ENCODE measurements at places on chromosomes 6 and 20. TPM values are rescaled to one million over a fixed set of nuclear protein-coding genes. Genes with fewer than 3 reads are reported as not detected.

Gene MCCD1
- total RNA-seq, result not detected

- no peak overlapping the region for H3K4me3 ChIP-seq
- H3K36me3 ChIP-seq, result no peaks in the 10 kb centered on the region
- no peak overlapping the region for H3K27ac ChIP-seq
- no peak for DNase-seq
- no peaks in the 10 kb centered on the region for H3K27me3 ChIP-seq
These were observed 1830.0 kb upstream of the DEFB115 start for GRCh38 chr20:29427201-29428060.

- H3K36me3 ChIP-seq, result no peaks in the 10 kb centered on the region
- H3K27ac ChIP-seq, result no peak overlapping the region
- no peaks in the 10 kb centered on the region for H3K4me1 ChIP-seq
- no peak overlapping the region for H3K4me3 ChIP-seq
- H3K27me3 ChIP-seq, result no peaks in the 10 kb centered on the region
These were observed 2.4 kb upstream of the TENT5A start for GRCh38 chr6:81754906-81755305.

DNA sequence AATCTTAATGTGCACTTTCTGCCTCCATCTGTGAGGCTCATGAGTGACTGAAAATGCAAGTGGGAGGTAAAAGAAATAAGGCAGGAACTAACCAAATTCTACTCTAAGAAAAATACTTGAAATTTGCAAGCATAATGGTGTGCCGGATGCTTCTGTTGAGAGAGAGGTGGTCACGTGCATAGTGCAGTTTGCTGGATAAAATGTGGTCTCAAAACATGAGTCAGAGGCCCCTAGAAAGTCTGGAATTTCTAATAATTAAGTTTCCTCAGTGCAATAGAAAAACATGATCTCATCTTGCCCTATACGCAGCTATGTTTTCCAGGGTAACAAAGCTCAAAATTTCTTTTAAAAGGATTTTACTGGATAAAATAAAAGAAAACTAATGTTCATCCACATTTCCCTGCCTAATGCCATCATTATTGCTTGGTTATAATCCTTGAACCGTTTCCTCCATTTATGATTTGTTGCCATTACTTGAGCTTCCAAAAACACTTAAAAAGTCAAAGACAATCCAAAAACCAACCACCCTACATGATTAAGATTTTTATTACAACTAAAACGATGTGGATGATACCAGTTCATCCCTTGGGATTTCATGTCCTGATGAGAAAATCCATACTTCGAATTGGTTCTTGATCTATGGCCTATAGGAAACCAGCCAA is 351.7 kb upstream of the ARID1B start:
- H3K36me3 ChIP-seq, result no peaks in the 10 kb centered on the region
- H3K4me1 ChIP-seq, result no peaks in the 10 kb centered on the region
- H3K4me3 ChIP-seq, result no peak overlapping the region
- DNase-seq, result no peak

GRCh38 chr6:5746053-5746758 is 260.5 kb downstream of the NRN1 start:
- no peak for DNase-seq
- H3K27ac ChIP-seq, result no peak overlapping the region
- no peaks in the 10 kb centered on the region for H3K4me1 ChIP-seq
- no peaks in the 10 kb centered on the region for H3K36me3 ChIP-seq
- no peak overlapping the region for H3K4me3 ChIP-seq

DNA sequence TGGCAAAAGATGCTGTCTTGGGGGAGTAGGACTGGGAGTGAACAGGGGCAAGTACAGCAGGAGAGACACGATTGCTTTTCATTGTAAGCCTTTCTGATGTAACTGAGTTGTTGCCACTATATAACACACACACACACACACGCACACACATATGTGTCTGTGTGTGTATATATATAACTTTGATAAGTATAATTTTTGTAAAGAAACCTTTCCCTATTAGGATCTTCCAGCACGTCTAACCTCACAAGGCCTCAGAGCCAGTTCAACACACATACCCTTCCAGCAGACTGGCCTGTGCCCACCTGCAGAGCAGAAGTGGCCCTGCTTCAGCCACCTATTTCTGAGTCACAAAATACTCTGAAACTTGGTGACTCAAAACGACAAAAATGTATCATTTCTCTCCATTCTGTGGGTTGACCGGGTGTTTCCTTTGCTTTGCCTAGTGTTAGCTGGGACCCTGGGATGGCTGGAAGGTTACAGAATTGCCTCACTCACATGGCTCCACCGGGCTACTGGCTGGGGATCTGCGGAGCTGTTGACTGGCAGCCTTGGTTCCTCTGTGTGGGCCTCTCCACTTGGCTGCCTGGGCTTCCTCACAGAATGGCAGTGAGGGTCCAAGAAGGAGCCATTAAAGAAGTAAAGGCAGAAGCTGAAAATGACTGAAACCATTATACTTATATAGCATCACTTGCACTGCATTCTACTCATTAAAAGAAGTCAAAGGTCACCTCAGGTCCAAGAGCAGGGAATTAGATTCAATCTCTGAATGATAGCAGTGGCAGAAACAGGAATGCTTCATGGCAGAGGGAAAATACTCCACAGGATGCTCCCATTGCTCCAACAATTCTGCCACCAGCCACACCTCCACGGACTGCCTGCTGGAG is 126.4 kb downstream of the BANF2 start:
- no peaks in the 10 kb centered on the region for H3K27me3 ChIP-seq
- H3K36me3 ChIP-seq, result no peaks in the 10 kb centered on the region
- no peak overlapping the region for H3K27ac ChIP-seq

Gene RAB32
- total RNA-seq, result 55.1 TPM

DNA sequence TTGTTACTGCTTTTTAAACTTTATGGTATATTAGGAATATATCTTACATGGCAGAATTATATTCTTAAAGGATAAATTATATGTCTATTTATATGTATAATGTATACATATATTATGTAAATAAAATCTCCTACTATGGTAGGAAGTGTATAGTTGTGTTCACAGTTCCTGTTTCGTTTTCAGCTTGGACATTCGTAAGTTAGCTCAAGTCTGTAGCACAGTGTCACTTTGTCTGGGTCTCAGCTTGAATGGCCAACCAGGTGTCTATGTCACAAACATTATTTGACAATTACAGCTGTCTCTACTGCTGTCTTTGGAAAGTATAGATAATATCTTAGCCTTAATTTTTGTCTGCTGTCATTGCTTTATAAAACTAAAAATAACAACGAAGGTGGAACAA is 303.9 kb downstream of the CDKAL1 start:
- no peak for DNase-seq
- H3K4me3 ChIP-seq, result no peak overlapping the region
- no peak overlapping the region for H3K27ac ChIP-seq
- no peaks in the 10 kb centered on the region for H3K4me1 ChIP-seq

GRCh38 chr6:48061265-48061990 is 49.6 kb downstream of the PTCHD4 start:
- H3K27ac ChIP-seq, result no peak overlapping the region
- no peaks in the 10 kb centered on the region for H3K27me3 ChIP-seq
- no peaks in the 10 kb centered on the region for H3K4me1 ChIP-seq
- DNase-seq, result no peak
- no peak overlapping the region for H3K4me3 ChIP-seq

GRCh38 chr6:110652520-110652919 is 162.7 kb downstream of the CDK19 start:
- DNase-seq, result no peak
- peaks cover 10% of the 10 kb centered on the region for H3K4me1 ChIP-seq
- H3K4me3 ChIP-seq, result no peak overlapping the region
- no peaks in the 10 kb centered on the region for H3K36me3 ChIP-seq
- no peaks in the 10 kb centered on the region for H3K27me3 ChIP-seq

GRCh38 chr6:8074213-8074612 is 10.0 kb upstream of the BLOC1S5 start:
- peaks cover 15% of the 10 kb centered on the region for H3K4me1 ChIP-seq
- no peak overlapping the region for H3K4me3 ChIP-seq
- H3K27ac ChIP-seq, result no peak overlapping the region
- DNase-seq, result no peak
- no peaks in the 10 kb centered on the region for H3K27me3 ChIP-seq

Gene SLC35D3
- not detected for total RNA-seq

Gene RREB1
- total RNA-seq, result 28.7 TPM

Gene HTR1E
- not detected for total RNA-seq

GRCh38 chr6:109486068-109486467 is 3.0 kb upstream of the ZBTB24 start:
- H3K4me1 ChIP-seq, result peaks cover 6% of the 10 kb centered on the region
- no peak overlapping the region for H3K27ac ChIP-seq
- no peak overlapping the region for H3K4me3 ChIP-seq
- H3K36me3 ChIP-seq, result peaks cover 5% of the 10 kb centered on the region
- no peak for DNase-seq

GRCh38 chr6:49025273-49026240 is 437.5 kb downstream of the MMUT start:
- no peak overlapping the region for H3K4me3 ChIP-seq
- no peak overlapping the region for H3K27ac ChIP-seq
- H3K27me3 ChIP-seq, result no peaks in the 10 kb centered on the region
- H3K4me1 ChIP-seq, result no peaks in the 10 kb centered on the region

DNA sequence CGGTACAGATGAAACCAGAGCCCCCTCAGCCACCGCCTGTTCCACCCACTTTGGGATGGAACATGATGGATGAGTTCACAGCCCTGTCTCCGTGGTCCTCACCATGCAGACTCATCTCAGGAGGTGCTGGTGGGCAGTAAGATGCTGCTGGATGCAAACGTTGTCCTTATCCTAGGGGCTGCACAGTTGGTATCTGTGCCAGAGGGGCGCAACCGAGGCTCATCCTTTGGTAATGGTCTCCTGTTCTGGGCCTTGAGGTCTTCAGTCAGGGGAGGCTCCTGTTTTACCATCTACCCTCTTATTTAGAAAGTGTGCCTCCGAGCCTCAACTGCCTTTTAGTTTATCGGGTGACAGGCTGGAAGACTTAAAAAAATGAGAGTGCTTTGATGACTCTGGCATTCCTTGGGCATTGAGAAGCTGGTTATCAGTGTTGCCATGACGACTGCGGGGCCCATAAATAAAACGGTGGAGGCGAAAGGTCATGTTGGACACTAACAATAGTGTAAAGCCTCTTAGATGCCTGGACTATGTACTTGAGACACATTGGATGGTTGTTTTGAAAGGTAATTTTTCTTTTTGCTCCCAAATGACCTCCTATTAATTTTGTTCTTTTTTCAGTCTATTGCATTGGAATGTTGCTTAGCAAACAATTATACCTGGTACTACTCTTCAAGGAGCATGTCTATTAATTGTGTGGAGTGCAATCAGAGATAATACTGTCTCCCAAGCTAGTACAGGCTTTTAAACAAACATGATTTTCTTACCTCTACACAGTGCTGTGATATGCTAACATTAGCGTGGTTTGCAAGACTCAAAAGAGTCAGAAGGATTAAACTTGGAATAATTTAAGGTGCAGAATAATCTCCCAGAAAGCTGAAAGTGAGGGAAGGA is 74.2 kb upstream of the DSP start:
- no peaks in the 10 kb centered on the region for H3K4me1 ChIP-seq
- no peak for DNase-seq
- H3K4me3 ChIP-seq, result no peak overlapping the region
- H3K36me3 ChIP-seq, result no peaks in the 10 kb centered on the region
- H3K27me3 ChIP-seq, result no peaks in the 10 kb centered on the region
- H3K27ac ChIP-seq, result no peak overlapping the region

GRCh38 chr20:47985092-47985850 is 200.0 kb upstream of the SULF2 start:
- H3K4me3 ChIP-seq, result no peak overlapping the region
- DNase-seq, result no peak
- H3K36me3 ChIP-seq, result no peaks in the 10 kb centered on the region
- no peaks in the 10 kb centered on the region for H3K4me1 ChIP-seq

DNA sequence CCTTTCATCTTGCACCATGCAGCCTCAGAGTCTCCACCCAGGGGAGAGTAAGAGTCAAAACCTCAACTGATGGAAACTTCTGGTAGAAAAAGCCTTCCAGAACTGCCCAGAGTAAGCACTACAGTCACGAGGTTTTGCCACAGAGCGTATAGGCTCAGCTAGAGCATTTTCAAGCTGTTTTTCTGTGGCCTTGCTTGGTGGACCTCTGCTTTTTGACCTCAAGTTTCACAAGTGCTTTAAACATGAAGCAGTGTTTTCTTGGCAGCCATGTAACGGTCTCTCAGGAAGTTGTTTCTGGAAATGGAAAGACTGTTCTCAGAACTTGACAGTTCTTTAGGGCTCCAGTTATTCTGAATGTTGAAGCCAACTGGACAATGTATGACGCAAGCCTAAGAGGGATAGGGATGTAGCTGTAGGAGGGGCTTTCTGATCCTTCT is 146.5 kb downstream of the ZDHHC14 start:
- H3K4me3 ChIP-seq, result no peak overlapping the region
- H3K36me3 ChIP-seq, result no peaks in the 10 kb centered on the region
- no peaks in the 10 kb centered on the region for H3K27me3 ChIP-seq

Gene HAO1
- total RNA-seq, result 142 TPM

Gene ENPP5
- 0.37 TPM for total RNA-seq

Gene NKX2-2
- total RNA-seq, result not detected

Gene CASP8AP2
- 5.3 TPM for total RNA-seq

DNA sequence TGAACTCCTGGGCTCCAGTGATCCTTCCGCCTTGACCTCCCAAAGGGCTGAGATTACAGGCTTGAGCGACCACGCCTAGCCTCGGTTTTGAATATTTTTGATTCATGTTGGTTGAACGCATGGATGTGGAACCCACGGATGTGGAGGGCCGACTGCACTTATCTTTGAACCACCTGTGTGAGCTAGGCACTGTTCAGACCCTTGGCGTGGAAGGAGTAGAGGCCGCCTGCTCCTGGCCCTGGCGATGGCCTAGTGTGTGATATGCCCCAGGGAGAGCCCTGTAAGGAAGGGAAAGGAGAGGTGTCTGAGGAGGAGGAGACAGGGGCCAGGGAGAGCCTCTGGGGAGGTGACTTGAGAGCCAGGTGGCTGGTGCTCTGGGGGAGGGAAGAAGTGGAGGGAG is 64.3 kb downstream of the BCAS4 start:
- H3K27me3 ChIP-seq, result no peaks in the 10 kb centered on the region
- no peaks in the 10 kb centered on the region for H3K36me3 ChIP-seq
- no peak overlapping the region for H3K27ac ChIP-seq
- no peaks in the 10 kb centered on the region for H3K4me1 ChIP-seq

DNA sequence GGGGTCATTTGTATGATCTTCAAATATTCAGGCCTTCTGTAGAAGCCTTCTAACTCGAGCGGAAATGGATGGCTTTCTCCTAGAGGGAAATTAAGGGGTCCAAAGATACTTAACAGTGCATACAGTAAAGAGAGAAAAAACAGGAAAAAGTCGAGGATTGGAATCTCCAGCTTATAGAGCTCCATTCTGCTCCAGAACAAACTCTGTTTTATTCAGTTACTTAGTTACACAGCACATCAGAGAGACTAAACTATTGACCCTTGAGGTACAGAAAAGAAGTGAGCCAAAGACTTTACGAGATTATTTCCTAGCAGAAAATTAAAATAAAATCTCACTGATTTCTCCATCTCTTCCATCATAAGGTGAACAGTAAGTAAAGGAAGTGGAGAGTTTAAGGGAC is 43.8 kb upstream of the DSE start:
- H3K36me3 ChIP-seq, result no peaks in the 10 kb centered on the region
- no peak for DNase-seq
- H3K4me3 ChIP-seq, result no peak overlapping the region
- H3K27ac ChIP-seq, result no peak overlapping the region
- H3K4me1 ChIP-seq, result no peaks in the 10 kb centered on the region

Gene MICB
- total RNA-seq, result 0.81 TPM

GRCh38 chr6:138492871-138493270 is 6.4 kb downstream of the NHSL1 start:
- H3K27ac ChIP-seq, result no peak overlapping the region
- no peaks in the 10 kb centered on the region for H3K27me3 ChIP-seq
- H3K4me3 ChIP-seq, result no peak overlapping the region
- H3K36me3 ChIP-seq, result peaks cover 4% of the 10 kb centered on the region
- no peak for DNase-seq

GRCh38 chr6:129248946-129249345 is 366.0 kb downstream of the LAMA2 start:
- peaks cover 4% of the 10 kb centered on the region for H3K27me3 ChIP-seq
- DNase-seq, result no peak
- H3K4me3 ChIP-seq, result no peak overlapping the region
- no peak overlapping the region for H3K27ac ChIP-seq
- H3K36me3 ChIP-seq, result no peaks in the 10 kb centered on the region
- H3K4me1 ChIP-seq, result no peaks in the 10 kb centered on the region
